ENCODE measurements at places on chromosomes 7 and 10. TPM values are rescaled to one million over a fixed set of nuclear protein-coding genes. Genes with fewer than 3 reads are reported as not detected.

- H3K4me3 ChIP-seq = no peak overlapping the region
- H3K27me3 ChIP-seq = no peaks in the 10 kb centered on the region
- peaks cover 5% of the 10 kb centered on the region for H3K4me1 ChIP-seq
- no peak for DNase-seq
These were observed 2.8 kb upstream of the WAPL start for GRCh38 chr10:86524225-86524962.

- H3K4me1 ChIP-seq = peaks cover 2% of the 10 kb centered on the region
- DNase-seq = peak; percentile 80
- no peak overlapping the region for H3K4me3 ChIP-seq
These were observed 29.4 kb downstream of the CFAP46 start for GRCh38 chr10:132912713-132913558.

- H3K4me1 ChIP-seq = no peaks in the 10 kb centered on the region
- no peak overlapping the region for H3K4me3 ChIP-seq
- H3K27ac ChIP-seq = no peak overlapping the region
- H3K36me3 ChIP-seq = no peaks in the 10 kb centered on the region
- DNase-seq = no peak
These were observed 634.2 kb downstream of the ANKRD7 start for GRCh38 chr7:118858651-118859149.

GRCh38 chr7:155962191-155962967 lies 150.1 kb upstream of the SHH start:
- H3K27me3 ChIP-seq = no peaks in the 10 kb centered on the region
- H3K4me1 ChIP-seq = no peaks in the 10 kb centered on the region
- no peak overlapping the region for H3K27ac ChIP-seq
- no peaks in the 10 kb centered on the region for H3K36me3 ChIP-seq

DNA sequence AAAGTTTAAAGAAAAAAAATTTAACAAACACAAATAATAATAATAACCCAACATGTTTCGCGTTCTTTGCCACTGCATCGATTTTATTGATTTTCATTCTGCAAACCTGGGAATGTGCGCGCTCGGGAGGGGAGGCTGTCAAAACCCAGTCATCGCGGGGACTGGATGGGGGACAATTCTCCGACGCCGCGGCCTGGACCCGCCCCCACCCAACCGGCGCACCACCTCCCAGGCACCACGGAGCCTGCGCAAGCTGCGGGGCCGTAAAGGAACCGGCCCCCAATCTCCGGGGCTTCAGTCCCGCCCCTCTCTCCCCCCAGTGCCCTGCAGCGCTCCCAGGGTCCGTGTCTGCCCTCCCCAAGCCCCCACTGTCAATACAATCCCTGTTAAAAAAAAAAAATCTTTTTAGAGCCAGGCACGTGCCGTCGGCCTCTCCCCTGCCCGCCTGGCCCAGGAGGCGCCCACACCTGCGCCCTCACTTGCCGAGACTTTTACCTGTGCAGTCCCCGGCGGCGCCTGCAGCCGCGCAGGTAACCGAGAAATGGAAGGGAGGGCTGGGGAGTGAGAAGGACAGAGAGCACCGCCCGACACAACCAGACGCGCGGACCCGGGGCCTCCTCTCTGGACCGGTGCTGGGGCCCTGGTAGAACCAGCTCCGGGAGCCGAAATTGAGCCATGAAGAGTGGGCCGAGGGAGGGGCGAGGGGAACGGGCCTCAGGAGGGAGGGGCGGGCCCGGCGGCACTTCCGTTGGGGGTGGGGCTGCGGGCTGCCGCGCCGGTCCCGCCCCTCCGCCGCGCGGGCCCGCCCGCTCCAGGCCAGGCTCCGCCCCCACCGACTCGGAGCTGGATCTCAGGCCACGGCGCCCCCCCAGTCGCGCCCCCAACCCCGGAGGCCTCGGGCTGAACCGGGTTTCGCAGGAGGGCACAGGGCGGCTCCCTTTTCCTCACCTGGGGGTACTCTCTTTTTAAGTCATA lies 7.6 kb upstream of the ZNF503 start:
- peaks cover 10% of the 10 kb centered on the region for H3K36me3 ChIP-seq
- no peak for DNase-seq
- H3K27me3 ChIP-seq = peaks cover 77% of the 10 kb centered on the region
- no peak overlapping the region for H3K27ac ChIP-seq
- peaks cover 15% of the 10 kb centered on the region for H3K4me1 ChIP-seq
- H3K4me3 ChIP-seq = peak overlapping the region; percentile 68

- no peak for DNase-seq
- no peak overlapping the region for H3K27ac ChIP-seq
- no peaks in the 10 kb centered on the region for H3K36me3 ChIP-seq
- H3K4me1 ChIP-seq = 0 out of 2 replicates have a peak, but pooled peaks cover 3% of the 10 kb centered on the region
- H3K27me3 ChIP-seq = no peaks in the 10 kb centered on the region
- no peak overlapping the region for H3K4me3 ChIP-seq
These were observed 16.3 kb downstream of the MINDY4 start for GRCh38 chr7:30787486-30787885.

GRCh38 chr7:47596502-47597202 lies 14.7 kb upstream of the TNS3 start:
- H3K4me3 ChIP-seq = no peak overlapping the region
- H3K27ac ChIP-seq = no peak overlapping the region
- no peaks in the 10 kb centered on the region for H3K27me3 ChIP-seq
- peaks cover 4% of the 10 kb centered on the region for H3K4me1 ChIP-seq

GRCh38 chr7:22890773-22891172 lies 68.1 kb upstream of the TOMM7 start:
- DNase-seq = peak; percentile 37
- H3K36me3 ChIP-seq = no peaks in the 10 kb centered on the region
- no peak overlapping the region for H3K27ac ChIP-seq
- H3K27me3 ChIP-seq = no peaks in the 10 kb centered on the region
- H3K4me1 ChIP-seq = no peaks in the 10 kb centered on the region

DNA sequence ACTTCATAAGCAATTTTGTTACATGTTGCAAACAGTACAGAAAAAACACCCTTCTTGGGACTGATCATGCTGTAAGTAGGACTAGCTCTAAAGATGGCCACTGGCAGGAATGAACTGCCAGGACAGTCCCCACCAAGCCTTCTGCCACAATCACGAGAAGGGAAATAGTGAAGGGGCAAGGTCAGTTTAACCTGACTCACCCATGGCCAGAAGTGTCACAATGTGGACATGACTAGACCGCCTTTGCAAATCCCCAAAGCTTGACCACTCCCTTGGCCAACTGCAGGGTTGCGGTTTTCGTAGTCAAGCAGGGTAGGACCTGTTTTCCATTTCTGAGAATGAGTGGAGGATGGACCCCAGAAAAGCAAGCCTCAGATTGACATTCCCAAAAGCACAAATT lies 19.4 kb upstream of the FRAT2 start:
- no peak overlapping the region for H3K27ac ChIP-seq
- H3K36me3 ChIP-seq = peaks cover 2% of the 10 kb centered on the region
- no peak for DNase-seq

- no peaks in the 10 kb centered on the region for H3K27me3 ChIP-seq
- DNase-seq = no peak
- no peak overlapping the region for H3K27ac ChIP-seq
- no peaks in the 10 kb centered on the region for H3K4me1 ChIP-seq
- no peak overlapping the region for H3K4me3 ChIP-seq
These were observed 12.9 kb upstream of the ZFAND2A start for GRCh38 chr7:1172666-1173523.

DNA sequence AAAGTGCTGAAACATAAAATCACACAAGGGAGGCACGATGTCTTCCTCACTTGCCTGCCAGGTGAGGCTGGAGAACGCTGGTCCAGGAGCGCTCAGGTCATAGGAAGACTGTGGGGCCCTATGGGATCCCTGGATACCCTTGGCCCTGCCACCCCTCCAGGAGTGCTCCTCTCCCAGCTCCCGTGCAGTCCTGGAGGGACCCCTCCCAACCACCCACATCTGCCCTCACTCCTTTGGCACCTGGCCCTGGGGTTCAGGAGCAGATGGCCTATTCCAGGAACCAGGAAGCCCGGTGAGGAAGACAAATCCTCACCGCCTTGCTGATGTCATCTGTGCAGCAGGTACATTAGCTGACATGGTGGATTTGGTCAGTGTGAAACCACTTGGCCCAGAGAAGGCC lies 3.7 kb upstream of the CXCL12 start:
- H3K27ac ChIP-seq = no peak overlapping the region
- H3K4me3 ChIP-seq = no peak overlapping the region
- no peak for DNase-seq
- peaks cover 19% of the 10 kb centered on the region for H3K27me3 ChIP-seq

DNA sequence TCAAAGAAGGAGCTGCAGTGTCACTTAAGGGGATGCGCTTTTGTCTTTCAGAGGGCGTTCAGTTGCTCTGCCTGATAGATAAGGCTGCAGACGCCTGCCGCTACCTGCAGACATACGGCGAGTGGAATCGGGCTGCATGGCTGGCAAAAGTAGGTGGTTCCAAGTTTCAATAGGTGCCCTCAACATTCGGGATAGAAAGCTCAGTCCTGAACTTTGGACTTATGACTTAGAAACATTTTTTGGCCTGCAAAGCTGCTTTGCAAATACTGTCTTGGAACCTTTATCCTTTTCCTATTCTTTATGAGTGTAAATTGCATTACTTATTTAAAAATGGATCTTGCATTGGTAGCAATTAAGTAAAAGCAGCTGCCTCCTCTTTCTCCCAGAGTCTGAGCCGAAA lies 54.1 kb downstream of the WDR11 start:
- DNase-seq = no peak
- no peaks in the 10 kb centered on the region for H3K27me3 ChIP-seq
- H3K4me1 ChIP-seq = no peaks in the 10 kb centered on the region
- H3K27ac ChIP-seq = no peak overlapping the region
- no peak overlapping the region for H3K4me3 ChIP-seq
- peaks cover 16% of the 10 kb centered on the region for H3K36me3 ChIP-seq

DNA sequence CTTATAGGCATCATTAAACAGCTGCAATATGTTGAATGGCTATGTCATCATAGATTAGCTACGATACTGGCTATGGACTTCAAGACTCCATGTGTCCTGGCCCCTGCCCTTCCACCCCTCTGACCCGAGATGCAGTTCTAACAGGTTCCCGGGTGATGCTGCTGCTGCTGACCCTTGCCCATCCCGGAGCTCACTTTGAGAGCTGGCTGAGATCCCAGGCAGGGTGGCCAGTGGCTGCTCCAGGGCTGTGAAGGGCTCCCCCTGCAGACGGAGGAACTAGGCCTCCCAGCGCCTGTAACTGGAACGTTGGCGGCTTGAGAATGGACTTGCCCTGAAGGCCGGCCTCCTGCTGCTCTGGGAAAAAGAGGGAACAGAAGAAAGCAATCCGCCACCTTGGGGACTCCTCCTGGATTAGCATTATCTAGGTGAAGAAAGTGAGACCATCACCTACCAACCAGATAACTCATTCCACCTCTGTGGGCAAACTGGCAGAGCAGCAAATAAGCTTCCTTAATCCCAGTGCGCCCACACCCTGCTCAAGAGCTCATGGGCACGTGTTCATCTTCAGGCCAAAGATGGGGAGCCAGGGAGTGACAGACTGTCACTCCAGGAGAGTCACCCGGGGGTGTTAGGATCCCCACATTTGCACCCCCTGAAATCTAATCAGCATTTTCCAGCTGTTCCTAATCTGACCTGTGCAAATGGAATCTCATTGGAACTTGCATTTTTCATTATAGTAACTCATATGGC lies 56.8 kb downstream of the PARP12 start:
- no peaks in the 10 kb centered on the region for H3K27me3 ChIP-seq
- H3K27ac ChIP-seq = no peak overlapping the region
- peak; percentile 84 for DNase-seq
- H3K36me3 ChIP-seq = no peaks in the 10 kb centered on the region
- H3K4me3 ChIP-seq = no peak overlapping the region

DNA sequence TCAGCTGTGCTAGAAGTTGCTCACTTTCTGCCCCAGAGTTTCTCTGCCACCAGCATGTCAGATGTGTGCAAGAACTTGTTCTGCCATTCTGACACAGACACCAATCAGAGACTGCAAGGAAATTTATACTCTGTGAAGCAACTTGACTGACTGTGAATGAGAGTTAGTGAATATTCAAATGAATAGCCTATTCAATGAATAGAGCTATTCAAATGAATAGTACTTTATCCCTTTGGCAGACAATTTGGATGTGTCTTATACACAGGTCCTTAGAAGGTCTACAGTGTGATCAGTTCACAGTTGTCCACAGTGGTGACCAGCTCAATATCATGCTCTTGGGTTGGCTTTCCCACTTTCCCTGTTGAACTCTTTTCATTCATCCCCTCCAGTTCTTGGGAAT lies 138.1 kb downstream of the MACC1 start:
- peaks cover 20% of the 10 kb centered on the region for H3K4me1 ChIP-seq
- H3K4me3 ChIP-seq = no peak overlapping the region
- no peak for DNase-seq
- no peak overlapping the region for H3K27ac ChIP-seq
- no peaks in the 10 kb centered on the region for H3K27me3 ChIP-seq

GRCh38 chr7:73702226-73702625 lies 17.2 kb downstream of the STX1A start:
- no peaks in the 10 kb centered on the region for H3K4me1 ChIP-seq
- no peaks in the 10 kb centered on the region for H3K27me3 ChIP-seq
- no peak overlapping the region for H3K4me3 ChIP-seq

DNA sequence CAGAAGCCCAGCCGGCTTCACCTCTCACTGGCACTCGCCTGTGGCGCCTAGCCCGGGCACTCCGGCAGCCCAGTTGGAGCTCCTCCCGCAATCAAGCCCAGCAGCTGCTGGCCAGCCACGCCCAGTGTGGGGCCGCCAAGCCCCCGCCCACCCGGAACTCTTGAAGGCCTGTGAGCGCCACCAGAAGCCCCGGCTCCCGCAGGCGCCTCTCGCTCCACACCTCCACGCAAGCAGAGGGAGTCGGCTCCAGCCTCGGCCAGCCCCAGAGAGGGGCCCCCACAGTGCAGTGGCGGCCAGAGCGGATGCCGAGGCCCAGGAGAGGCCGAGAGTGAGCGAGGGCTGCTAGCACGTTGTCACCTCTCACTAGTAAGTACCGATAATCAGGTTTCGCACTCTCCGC lies 240.7 kb downstream of the TFEC start:
- H3K4me3 ChIP-seq = no peak overlapping the region
- H3K4me1 ChIP-seq = no peaks in the 10 kb centered on the region
- no peaks in the 10 kb centered on the region for H3K27me3 ChIP-seq
- H3K27ac ChIP-seq = no peak overlapping the region

DNA sequence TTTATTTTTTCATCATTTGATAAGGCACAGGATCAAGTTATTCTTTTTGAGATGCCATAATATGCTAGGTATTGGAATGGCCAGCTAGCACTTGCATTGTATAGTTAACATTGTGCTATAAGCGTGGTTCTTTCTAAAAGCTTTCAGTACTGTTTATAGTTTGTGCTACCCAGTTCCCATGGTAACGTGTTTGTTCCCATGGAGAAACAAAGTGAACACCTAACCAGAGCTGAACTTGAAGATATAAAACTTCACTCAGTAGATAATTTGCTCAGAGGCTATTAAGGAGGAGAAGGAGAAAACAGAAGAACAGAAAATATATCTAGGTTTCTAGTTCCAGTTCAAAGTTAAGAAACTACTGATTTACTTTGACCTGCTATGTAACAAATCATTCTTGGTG lies 23.6 kb upstream of the ITGB8 start:
- no peaks in the 10 kb centered on the region for H3K27me3 ChIP-seq
- H3K36me3 ChIP-seq = no peaks in the 10 kb centered on the region
- peaks cover 4% of the 10 kb centered on the region for H3K4me1 ChIP-seq
- H3K4me3 ChIP-seq = no peak overlapping the region
- DNase-seq = no peak

The OPN1SW gene
- total RNA-seq = not detected

The AOAH gene
- total RNA-seq = 0.55 TPM

The VAX1 gene
- not detected for total RNA-seq

The CAV2 gene
- total RNA-seq = 6.4 TPM

The AGR3 gene
- total RNA-seq = not detected

The NODAL gene
- total RNA-seq = 6.3 TPM

The EGR2 gene
- 2.1 TPM for total RNA-seq

The LLCFC1 gene
- total RNA-seq = not detected

The PRSS37 gene
- not detected for total RNA-seq

The BAIAP2L1 gene
- total RNA-seq = 42.0 TPM

The TSPAN13 gene
- total RNA-seq = 29.9 TPM

The FAM25A gene
- total RNA-seq = not detected

All from H1 (cell line).